ENCODE measurements at places on chromosomes 1 and 21.
A peak's percentile ranks its signal among the peaks of the same experiment; 100 is the strongest.

DNA sequence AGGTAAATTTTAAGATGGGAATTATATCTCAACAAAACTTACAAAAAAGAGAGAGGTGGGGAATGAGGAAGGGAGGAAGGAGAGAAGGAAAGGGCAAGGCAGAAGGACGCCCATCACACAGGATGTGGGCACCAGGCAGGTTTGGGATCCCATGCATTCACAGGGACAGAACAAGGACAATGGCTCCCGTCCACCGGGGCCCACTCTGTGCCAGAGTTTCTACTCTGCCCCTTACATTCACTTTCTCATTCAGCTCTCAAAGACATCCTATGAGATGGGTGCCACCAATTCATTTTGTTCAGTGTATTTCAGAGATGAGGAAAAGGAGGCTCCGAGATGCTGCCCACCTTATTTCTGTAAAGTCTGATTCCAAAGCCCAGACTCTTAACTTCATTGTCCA is 7.4 kb downstream of the CLEC20A start:
- no peak for DNase-seq

- DNase-seq, result peak; percentile 55
Measured at GRCh38 chr1:147545133-147545532, 3.8 kb downstream of the BCL9 start.

DNA sequence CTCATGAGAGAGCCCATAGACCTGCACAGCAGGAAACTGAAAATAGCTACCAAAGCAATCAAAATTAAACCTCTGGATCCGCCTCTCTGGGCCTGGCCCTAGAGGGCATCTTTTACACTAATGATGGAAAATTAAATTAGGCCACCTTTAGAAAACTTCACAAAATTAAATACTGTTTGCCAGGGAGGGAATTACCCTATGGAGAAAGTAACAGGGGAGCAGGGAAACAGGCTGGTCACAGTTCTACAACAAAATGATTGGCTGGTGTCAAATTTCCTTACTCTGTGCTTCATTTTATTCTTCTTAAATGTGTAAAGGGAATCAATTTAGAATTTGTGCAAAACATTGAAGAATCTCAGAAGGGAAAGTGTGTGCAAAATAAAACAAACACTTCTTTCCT is 62.4 kb downstream of the SPATA46 start:
- no peak for DNase-seq

GRCh38 chr1:39992234-39992633 is 37.3 kb downstream of the MFSD2A start:
- DNase-seq, result no peak
